ENCODE measurements at places on chromosomes 1 and 21.

- no peak for DNase-seq
Measured at GRCh38 chr1:65260851-65261473, 48.4 kb upstream of the DNAJC6 start.

DNA sequence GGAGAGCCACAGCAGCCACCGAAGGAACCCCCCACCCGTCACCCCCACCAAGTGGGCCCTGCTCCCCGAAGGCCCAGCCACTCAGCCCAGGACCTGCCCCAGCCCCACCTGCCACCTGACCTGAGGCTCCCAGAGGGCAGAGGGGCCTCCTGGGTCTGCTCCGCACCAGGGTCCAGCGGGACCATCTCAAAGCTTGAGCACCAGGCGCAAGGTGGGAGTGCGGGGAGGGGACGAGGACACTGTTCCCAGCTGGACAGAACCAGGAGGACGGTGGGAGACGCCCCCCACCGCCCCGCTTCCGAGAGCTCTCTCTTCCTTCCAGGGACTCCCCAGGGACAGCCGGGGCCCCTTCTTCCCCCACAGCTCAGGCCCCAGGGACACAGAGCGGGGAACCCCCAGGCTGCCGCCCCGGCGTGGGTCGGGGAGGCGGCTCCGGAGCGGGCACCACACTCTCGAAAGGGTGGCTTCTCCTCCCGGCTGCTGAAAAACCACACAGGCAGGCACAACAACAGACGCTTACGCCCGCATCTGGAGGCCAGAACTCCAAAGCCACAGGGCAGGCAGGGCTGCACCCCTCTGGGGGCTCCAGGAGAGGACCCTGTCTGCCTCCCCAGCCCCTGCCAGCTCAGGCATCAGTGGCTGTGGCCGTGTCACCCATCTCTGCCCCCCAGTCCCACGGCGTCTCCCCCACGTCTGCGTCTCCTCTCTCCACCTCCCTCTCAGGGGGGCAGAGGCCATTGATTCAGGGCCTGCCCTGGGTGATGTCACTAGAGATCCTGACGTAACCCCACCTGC is 1.9 kb upstream of the TTLL10 start:
- peak; percentile 33 for DNase-seq

DNA sequence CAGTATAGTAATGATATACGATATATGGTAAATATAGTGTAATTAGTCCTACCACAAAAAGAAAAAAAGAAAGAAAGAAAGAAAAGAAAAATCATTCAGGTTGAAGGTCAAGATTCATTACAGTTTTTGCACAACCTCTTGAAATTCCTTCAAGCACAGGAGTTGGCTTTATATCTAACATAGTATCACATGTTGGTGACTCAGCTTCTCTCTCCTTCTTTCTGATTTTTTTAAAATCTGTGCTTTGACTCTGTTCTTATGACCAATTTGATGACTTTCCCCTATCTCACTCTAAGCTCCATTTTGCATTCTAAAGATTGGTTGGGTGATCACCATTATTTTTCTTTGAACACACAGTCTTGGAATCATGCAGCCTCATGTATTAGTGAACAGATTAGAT is 148.2 kb upstream of the COL11A1 start:
- no peak for DNase-seq

GRCh38 chr1:9422321-9422720 is 116.9 kb upstream of the SLC25A33 start:
- no peak for DNase-seq

GRCh38 chr1:175225805-175226129 is 33.2 kb upstream of the KIAA0040 start:
- DNase-seq = no peak

DNA sequence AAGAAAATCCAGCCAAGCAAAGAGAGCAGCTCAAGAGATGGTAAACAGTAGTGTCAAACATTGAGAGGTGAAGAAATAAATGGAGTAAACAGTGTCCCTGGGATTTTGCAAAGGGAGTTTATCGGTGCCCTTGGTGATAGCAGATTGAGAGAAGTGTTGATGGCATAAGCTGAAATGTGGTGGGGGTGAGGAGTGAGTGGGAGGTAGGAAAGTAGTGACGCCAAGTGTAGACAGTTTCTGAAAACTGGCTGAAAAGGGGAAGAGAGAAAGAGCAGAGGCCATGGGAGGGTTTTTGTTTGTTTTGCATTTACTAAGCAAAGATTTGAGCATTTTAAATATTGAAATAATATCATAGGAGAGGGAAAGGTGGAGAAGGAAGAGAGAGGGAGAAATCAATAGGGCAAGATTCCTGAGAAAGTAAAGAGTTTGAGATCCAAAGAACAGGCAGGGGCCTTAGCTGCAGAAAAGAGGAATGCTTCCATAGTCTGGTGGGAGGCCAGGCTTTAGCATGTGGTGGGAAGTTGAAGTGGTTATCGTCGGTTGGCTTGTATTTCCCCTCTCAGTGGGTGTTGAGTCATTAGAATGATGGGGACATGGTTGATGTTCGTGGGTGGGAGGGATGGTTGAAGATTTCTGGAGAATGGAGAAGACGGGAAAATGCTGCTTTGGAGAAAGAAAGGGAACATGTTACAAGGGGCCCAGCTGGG is 26.8 kb upstream of the RASAL2 start:
- DNase-seq = no peak

GRCh38 chr1:219430419-219430818 is 182.5 kb downstream of the ZC3H11B start:
- no peak for DNase-seq
